Ovary (tissue), 10 donors: ENCODE measurements at places on chromosomes 5 and 9.

DNA sequence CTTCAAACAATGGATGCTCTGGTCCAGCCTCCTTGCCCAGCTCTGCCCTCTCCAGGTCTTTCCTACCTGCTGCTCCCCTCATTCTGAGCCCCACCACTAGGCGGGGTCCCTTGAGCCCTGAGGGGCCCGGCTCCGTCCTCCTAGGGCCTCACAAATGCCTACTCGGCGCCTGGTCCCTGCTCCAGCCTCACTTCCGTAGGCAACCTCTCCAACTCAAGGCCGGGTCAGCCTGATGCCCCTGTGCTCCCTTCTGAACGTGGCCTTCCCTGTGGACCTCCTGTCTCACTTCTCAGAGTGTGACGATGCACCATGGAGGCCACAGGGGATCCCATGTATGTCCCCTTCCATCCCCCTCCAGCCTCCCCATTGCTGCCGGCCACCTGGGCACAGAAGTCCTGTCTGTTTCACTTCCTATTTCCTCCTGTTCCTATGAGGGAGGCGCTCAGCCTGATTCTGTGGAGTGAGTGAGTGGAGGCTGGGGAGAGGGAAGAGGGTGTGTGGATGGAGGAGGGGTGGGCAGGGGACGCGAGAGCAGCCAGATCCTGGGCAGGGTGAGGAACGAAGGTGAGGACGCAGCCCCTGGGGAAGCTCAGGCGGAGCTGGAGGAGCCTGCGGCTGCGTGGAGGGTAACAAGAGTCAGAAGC is 127.2 kb upstream of the FAM120A start:
- H3K4me3 ChIP-seq: no peak overlapping the region
- H3K4me1 ChIP-seq: no peaks in the 10 kb centered on the region
- no peak for DNase-seq
- H3K27ac ChIP-seq: no peak overlapping the region
- H3K36me3 ChIP-seq: no peaks in the 10 kb centered on the region
- H3K27me3 ChIP-seq: no peaks in the 10 kb centered on the region

DNA sequence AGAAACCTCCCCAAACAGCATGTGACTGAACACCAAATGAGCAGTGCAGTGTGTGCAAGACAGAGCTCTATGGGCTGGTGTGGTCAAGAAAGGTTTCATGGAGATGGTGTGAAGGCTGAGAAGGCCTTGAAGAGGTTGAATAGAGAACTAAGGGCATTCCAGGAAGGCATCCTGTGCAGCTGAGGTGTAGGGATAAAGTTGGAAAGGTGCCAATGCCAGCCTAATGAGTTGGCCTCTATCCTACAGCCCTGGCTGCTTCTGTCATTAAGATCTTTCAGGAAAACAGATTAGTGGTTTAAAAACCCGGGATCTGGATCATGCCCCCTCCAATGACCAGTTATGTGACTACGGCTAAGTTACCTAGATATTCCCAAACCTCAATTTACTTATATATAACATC is 4.0 kb downstream of the HDAC3 start:
- no peak for DNase-seq
- H3K27ac ChIP-seq: no peak overlapping the region
- H3K27me3 ChIP-seq: no peaks in the 10 kb centered on the region
- no peaks in the 10 kb centered on the region for H3K36me3 ChIP-seq
- H3K4me3 ChIP-seq: no peak overlapping the region

GRCh38 chr9:31023847-31024246 is 1360.6 kb upstream of the ACO1 start:
- H3K36me3 ChIP-seq: no peaks in the 10 kb centered on the region
- H3K27me3 ChIP-seq: no peaks in the 10 kb centered on the region
- no peak overlapping the region for H3K27ac ChIP-seq
- H3K4me1 ChIP-seq: no peaks in the 10 kb centered on the region

GRCh38 chr9:684054-684890 is 157.2 kb upstream of the DMRT1 start:
- no peak for DNase-seq
- peak overlapping the region; percentile 19 for H3K27ac ChIP-seq

- H3K27ac ChIP-seq: no peak overlapping the region
- no peak overlapping the region for H3K4me3 ChIP-seq
- DNase-seq: no peak
- no peaks in the 10 kb centered on the region for H3K27me3 ChIP-seq
Measured at GRCh38 chr5:1662559-1663085, 137.0 kb downstream of the MRPL36 start.
